ENCODE measurements at places on chromosomes 3 and 15. TPM values are rescaled to one million over a fixed set of nuclear protein-coding genes. Genes with fewer than 3 reads are reported as not detected.

DNA sequence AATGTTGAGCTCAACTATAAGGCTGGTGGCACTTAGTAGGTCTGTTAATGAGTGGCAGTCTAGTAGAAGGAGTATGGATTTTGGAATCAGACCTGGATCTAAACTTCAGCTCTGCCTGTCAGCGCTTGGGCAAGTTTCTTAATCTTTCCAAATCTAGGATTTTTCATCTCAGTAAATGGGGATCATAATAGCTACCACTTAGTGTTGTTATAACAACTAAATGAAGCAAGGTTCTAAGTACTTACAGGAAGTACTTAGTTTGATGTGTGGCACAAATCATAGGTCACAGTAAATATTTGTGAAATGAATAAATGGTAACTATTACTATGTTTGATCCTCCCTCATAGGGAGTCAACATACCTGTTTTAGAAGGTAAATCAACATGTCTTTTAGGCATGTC lies 31.4 kb downstream of the SLC49A4 start:
- H3K4me1 ChIP-seq, result peaks cover 7% of the 10 kb centered on the region
- no peak overlapping the region for H3K4me3 ChIP-seq
- no peak overlapping the region for H3K27ac ChIP-seq
- no peaks in the 10 kb centered on the region for H3K27me3 ChIP-seq

- no peaks in the 10 kb centered on the region for H3K36me3 ChIP-seq
- no peak overlapping the region for H3K27ac ChIP-seq
- no peak for DNase-seq
- H3K4me3 ChIP-seq, result no peak overlapping the region
These were observed 298.3 kb downstream of the LRRC3B start for GRCh38 chr3:26920646-26921478.

- H3K4me3 ChIP-seq, result no peak overlapping the region
- H3K27ac ChIP-seq, result no peak overlapping the region
- no peaks in the 10 kb centered on the region for H3K4me1 ChIP-seq
These were observed 167.3 kb downstream of the BCHE start for GRCh38 chr3:165669967-165670366.

DNA sequence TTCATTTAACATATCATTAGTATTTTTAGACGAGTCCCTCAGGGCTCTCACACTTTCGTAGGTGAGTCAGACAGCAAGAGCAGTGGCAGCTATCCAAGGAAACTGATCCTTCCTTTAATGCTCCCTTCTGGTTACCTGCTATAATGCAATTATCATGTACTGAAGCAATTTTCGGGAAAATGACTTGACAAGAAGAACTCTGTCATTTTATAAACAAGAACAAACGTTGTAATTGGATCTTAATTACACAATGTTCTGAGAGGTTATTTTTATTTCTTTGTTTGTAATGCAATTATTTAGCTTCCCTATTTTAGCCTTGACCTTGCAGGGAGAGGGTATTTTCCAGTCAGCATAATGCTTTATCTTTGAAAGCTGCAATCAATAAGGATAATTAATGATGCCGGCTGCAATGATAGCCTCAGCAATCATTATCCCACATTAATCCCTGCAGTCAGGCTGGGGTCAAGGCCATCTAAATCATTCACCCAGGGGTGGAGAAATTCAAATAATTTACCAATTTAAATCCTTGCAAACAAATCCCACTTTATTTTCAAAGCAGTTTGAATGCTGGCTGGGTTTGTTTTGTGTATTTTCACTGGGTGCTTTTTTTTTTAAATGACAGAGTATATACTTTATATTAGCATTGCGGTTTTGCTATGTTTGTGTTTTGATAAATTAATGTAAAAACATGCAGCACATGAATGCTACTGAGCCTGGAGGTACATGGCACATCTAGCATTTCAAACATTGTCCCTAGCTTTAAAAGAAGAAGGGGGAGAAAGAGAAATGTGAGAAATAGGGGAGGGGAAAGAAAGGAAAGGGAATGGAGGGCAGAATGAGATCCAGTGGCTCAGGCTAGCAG lies 249.9 kb downstream of the SHOX2 start:
- no peak overlapping the region for H3K4me3 ChIP-seq
- no peaks in the 10 kb centered on the region for H3K4me1 ChIP-seq
- no peaks in the 10 kb centered on the region for H3K27me3 ChIP-seq

DNA sequence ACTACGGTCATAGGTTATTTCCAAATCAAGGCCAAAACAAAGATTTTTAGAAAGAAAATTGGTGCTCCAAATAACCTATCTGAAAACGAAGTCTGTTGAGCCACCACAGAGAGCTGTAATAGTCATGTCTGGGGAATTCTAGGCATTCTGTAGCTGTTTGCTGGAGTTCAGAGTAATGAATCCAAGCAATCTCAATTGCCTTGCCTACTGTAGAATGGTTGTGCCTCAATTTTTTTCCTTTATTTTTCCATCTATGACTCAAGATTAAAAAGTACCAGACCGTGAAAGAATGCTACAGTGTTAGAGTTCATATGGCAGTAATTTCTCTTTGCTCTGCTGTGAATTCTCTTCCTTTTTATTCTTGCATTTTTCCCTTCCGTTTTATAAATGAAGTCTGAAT lies 1007.2 kb upstream of the ALCAM start:
- no peaks in the 10 kb centered on the region for H3K36me3 ChIP-seq
- no peaks in the 10 kb centered on the region for H3K27me3 ChIP-seq
- no peak overlapping the region for H3K27ac ChIP-seq
- DNase-seq, result no peak
- no peaks in the 10 kb centered on the region for H3K4me1 ChIP-seq
- no peak overlapping the region for H3K4me3 ChIP-seq

The LSAMP gene
- total RNA-seq, result 1.7 TPM

The WWTR1 gene
- 61.3 TPM for total RNA-seq

The PYGO1 gene
- 4.1 TPM for total RNA-seq

The PPP1R14D gene
- total RNA-seq, result not detected

The EBLN2 gene
- 24.0 TPM for total RNA-seq

The IL17RB gene
- total RNA-seq, result 3.5 TPM

Data from stomach (tissue), 19 donors.